NCI-H510A (cell line): ENCODE measurements at places on chromosomes 3 and 15.

- no peak for DNase-seq
These were observed 24.9 kb upstream of the GATM start for GRCh38 chr15:45402955-45403877.

- no peak for DNase-seq
These were observed 46.8 kb upstream of the VILL start for GRCh38 chr3:37943631-37944314.

DNA sequence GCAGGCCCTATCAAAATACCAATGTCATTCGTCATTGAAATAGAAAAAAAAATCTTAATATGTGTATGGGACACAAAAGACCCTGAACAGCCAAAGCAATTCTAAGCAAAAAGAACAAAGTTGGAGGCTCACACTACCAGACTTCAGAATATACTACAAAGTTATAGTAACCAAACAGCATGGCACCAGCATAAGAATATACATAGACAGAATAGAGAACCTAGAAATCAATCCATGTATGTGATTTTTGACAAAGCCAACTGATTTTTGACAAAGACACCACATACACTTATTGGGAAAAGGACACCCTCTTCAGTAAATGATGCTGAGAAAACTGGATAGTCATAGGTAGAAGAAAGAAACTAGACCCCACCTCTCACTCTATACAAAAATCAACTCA, 95.0 kb downstream of the C3orf70 start:
- DNase-seq, result no peak

DNA sequence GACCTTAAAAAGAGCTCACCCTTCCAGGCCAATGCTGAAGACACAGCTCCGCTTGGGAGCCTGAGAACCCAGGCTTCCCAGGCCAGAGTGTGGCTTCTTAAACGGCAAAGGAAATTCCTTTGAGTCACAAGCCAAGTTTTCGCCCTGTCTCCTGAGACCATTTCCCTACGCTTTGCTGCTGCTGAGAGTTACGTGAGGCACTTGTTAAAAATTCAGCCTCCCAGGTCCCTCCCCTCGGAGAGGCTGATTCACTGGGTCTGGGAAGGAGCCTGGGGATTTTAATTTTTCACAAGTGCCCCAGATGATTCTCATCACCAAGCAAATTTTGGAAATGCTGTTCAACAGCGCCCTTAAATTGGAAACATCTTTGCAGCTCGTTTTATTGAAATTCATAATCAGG, 25.5 kb downstream of the RLBP1 start:
- DNase-seq, result no peak

DNA sequence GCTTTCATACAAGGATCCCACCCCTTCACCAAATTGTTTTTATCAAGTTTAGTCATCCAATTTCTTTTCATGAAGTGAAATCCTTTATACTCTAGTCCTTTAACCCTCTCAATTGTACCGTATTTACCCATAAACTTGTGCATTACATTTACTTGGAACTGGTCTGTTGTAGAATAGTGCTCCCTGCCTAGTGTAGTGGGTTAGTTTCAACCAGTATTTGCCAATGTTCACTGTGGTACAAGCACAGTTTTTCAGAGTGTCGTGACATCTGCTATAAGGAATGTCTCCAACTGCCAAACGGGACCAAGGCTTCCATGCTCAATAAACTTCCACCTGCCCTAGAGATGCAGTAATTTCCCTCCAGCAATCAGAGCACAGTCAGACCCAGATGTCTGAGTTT, 211.9 kb downstream of the KCNAB1 start:
- no peak for DNase-seq

DNA sequence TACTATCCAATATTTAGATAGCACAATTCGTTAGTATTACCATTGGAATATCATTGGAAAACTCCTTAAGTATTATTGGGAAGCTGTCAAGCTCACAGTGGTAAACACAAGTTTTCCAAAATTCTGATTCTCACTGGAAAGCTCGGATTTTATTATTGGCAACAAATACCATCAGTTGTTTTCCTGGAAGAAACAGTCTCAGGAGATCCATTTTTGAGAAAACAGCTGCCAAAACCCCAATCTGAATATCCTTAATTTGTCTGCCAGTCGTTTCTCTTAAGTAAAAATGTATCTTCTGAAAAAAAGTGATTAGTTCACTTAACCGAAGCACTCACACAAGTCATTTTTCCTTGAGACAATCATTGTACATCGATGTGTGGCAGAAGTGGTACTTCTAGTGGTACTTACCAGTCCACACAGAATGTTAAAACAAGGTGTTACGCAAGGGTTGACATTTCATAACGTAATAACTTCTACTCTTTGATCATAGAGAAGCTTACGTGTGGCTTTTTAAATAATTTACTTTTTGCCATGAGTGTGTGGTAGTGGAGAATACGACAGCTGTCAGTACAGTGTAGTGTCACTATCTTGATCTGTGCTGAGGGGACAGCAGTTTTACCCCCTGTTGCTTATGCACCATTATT, 74.9 kb downstream of the FAM43A start:
- DNase-seq, result no peak
